ENCODE measurements at places on chromosomes 3 and 15.

DNA sequence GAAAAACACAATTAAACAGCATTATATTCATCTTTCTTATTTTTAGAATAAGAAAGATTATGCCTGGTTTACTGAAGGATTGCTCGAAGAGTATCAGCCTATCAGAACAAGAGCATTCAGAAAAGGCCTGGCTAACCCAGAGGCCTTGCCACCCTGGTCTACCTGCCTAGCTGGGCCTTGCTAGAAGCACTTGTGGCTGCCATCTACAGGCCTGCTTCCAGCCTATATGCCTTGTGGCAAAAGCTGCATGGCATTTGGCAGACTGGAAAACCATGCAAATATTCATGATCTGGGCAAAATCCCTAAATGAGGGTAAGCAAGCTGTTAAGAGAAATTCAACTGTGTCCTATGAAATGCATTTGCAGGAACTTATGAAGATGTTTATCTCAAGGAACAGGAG lies 9.3 kb upstream of the ATP13A4 start:
- DNase-seq = no peak

DNA sequence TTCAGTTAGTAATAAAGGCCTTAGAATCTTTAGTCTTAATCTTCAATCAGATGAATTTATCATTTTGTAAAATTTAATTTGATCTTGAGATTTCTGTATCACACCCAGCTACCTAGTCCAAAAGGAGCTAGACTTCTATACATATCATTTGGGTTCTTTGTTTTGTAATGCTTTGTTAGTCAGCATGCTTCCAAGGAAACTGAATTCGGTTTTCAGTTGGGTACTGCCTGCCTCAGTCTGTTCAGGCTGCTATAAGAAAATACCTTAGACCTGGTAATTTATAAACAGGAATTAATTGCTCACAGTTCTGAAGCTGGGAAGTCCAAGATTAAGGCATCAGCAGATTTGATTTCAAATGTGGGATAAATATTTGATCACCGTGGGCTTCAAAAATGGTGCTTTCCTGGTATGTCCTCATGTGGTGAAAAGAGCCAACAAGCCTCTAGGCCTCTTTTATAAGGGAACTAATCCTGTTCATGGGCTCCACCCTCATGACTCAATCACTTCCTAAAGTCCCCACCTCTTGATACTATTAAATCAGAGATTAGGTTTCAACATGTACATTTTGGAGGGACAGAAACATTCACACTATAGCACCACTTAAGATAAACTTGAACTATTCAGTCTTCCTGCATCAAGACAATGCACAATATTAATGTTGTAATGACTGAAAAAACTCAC lies 800.7 kb downstream of the NAALADL2 start:
- no peak for DNase-seq

- DNase-seq = peak; percentile 48
Observed at GRCh38 chr15:64067564-64068030, 21.3 kb upstream of the DAPK2 start.

DNA sequence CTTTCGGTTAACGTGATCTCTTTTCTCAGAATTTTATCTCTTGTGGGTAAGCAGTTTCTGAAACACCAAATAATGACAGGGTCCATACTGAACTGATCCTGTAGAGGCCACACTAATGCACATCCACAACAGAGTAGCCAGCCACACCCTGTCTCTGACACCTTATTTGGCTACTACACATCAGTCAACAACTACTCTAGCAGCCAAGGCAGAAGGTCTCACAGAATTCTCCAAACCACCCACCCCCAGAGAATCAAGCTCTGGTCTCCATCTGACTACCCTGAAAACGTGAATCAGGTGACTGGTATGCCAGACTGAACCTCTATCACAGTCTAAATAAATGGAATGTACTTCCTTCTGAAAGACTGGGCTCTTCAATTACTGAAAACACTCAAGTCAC lies 38.0 kb downstream of the EDC3 start:
- DNase-seq = peak; percentile 43

DNA sequence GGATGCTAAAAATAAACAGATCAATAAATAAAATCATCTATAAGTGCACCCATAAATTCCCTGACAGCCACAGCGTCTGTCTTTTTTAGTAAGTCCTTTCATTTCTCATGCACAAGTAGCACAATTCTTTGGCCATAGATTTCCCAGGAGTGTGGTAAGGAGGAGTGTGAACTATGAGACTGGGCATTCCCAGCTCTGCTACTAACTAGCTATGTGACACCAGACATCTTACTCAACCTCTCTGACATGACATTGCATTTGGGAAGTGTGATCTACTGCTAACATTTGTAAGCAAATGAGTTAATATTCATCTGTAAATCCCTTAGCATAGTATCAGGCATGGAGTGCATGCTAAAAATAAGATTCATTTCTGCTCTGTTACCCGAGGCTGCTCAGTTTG lies 301.7 kb downstream of the NTRK3 start:
- peak; percentile 85 for DNase-seq

GRCh38 chr3:131075632-131076328 lies 49.1 kb downstream of the NEK11 start:
- DNase-seq = no peak

DNA sequence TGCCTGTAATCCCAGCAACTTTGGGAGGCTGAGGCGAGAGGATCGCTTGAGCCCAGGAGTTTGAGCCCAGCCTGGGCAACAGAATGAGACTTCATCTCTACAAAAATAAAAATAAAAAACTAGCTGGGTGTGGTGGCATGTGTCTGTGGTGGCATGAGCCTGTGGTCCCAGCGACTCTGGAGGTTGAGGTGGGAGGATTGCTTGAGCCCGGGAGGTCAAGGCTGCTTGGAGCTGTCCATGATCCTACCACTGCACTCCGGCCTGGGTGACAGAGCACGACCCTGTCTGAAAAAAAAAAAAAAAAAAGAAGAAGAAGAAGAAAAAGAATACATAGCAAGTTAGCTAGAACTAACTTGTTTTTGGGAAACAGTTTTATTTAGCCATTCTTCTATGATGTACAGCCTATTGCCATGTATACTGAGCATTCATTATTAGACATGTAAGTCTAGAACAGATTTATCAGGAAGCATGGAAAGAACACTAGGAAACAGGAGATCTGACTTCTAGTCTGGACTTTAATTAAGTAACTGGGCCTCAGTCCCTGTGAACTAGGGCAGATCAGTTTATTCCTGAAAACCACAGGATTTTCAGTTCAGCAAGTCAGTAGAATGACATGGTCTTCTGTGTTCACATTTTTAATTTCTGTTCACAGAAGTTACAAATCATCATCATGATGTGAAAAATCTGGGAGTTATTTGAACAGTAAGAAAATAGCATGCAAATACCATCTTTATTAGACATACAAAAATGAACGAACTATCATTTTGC lies 65.5 kb downstream of the KAT2B start:
- DNase-seq = peak; percentile 55

- DNase-seq = no peak
Observed at GRCh38 chr3:79810092-79810491, 42.3 kb upstream of the ROBO1 start.

GRCh38 chr3:144868506-144868905 lies 896.9 kb downstream of the DIPK2A start:
- peak; percentile 3 for DNase-seq

GRCh38 chr3:144915202-144915601 lies 943.6 kb downstream of the DIPK2A start:
- DNase-seq = no peak

DNA sequence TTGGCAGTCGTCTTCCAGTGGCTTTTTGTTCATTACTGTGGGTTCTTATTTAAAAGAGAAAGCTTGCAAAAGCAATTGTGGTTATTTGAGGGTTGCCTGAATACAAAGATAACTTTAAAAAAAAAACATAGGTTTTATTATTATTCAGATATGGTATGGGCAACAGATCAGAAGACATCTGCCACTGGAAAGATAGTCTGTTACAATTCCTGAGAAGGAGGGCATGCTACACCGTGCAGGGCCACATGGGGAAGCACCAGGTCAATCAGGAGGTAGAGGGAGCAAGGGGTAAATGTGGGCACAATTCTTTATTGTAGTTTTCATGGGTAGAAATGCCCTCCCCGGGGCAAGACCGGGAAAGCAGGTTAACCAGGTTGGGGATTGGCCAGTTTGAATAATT lies 46.5 kb downstream of the BBS4 start:
- no peak for DNase-seq

DNA sequence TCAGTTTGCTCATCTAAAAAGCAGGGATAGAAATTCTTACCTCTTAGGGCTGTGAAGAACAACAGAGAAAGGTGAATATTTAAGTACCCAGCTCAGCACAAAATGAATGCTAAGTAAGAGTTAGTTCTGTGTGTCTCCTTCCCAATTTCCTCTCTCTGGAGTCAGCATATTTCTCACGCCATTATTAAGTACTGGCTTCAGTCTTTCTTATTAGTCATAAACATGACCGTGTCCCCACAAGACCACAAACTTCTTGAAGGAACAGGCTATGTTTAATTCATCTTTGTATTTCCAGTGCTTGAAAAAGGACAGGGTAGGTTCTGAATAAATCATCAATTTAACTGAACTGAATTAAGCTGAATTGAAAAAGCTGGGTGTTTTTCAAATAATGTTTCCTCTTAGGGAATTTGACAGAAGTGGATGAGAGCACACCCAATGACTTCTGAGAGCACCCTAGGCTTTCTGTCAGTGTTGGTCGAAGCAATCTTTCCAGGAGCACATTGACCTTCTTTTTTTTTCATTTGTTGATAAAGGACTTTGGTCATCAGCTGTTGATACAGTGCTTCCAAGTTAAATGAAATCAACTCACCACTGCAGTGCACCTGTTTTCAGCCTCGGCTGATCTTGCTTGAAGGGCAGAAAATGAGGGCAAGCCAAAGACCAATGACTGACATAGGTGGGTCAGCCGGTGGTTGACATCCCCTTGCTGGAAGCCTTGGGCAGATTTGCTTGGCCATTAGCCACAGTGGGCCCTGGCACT lies 324.6 kb downstream of the MFSD1 start:
- peak; percentile 77 for DNase-seq

DNA sequence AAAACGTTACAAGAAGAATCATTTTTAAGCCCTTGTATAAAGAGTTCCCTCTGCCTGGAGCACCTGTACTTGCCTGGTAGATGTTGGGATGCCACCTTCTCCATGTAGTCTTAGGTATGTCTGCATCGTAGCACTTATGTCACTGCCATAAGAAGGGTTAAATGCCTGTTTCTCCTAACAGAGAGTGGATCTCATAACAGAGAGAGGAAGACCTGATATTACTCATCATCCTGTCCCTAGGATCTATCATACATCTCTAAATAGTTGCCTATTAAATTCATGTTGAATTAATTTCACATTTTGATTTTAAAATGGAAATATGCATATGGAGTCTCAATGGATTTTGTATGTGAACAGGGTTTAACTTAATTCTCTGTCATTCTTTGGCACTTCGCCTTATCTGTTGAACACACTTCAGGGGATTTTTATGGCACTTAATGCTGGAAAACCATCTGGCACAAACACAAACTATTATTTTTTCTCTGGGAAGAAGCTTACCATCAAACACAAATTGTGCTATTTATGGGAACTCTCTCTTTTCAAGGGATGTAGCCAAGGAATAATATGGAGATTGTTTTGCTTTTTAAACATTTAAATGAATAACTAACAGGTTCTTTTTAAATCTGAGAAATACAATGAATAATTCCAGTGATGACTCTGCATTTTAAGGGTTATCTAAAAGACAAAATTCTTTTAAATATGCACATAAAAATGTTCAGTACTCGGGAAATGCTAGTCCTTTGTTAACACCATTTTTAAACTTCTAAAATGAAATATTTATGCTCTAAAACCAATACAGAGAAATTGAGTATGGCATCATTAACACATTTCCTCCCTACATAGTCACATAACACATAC lies 230.7 kb downstream of the ZNF385D start:
- no peak for DNase-seq

DNA sequence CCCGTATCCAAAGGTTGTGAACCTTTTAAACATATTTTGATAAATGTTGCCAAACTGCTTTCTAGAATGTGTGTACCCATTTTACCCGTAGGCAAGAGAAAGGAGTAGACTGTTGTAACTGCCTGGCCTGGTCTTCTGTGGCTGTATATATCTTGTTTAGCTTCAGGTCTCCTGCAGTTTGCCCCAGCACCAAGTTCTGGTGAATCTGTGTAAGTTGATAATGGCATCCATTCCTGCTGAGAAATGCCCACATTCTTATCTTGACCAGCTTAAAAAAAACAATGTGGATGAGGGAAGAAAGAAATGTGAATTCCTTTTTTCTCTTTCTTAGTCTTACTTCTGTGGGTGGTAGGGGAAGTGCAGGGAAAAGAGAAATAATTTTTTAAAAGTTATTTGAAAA lies 53.3 kb upstream of the TLE3 start:
- no peak for DNase-seq

GRCh38 chr3:71372911-71373637 lies 210.5 kb downstream of the FOXP1 start:
- DNase-seq = no peak
